ENCODE measurements at places on chromosomes 5 and 9.
A peak's percentile ranks its signal among the peaks of the same experiment; 100 is the strongest.

DNA sequence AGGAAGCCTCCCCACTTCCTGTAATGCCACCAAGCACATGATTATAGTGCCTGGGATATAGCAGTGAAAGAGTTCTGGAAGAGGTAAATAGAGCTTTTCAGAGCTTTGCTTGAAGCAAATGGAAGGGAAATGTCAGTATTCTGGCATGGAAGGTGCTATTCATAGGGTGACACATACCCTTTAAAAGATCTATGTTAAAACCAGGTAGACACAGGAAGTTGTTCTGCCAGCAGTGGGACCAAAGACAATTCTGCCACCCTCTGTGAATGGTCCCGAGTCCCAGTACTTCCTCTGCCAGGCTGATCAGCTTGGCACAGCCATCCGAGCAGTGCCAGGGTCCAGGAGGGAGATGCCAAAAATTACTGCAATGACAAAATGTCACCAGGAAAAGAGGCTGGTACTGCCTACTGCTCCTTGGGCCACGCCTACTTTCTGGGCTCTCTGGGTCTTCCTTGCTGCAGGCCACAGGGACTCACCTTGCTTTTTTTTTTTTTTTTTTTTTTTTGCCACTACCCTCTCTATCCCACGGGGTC is 26.7 kb downstream of the GARNL3 start:
- no peak for DNase-seq

- no peak for DNase-seq
Observed at GRCh38 chr5:1762883-1763547, 36.6 kb downstream of the MRPL36 start.

GRCh38 chr9:37302277-37302676 is 120.2 kb upstream of the GRHPR start:
- DNase-seq, result peak; percentile 61

DNA sequence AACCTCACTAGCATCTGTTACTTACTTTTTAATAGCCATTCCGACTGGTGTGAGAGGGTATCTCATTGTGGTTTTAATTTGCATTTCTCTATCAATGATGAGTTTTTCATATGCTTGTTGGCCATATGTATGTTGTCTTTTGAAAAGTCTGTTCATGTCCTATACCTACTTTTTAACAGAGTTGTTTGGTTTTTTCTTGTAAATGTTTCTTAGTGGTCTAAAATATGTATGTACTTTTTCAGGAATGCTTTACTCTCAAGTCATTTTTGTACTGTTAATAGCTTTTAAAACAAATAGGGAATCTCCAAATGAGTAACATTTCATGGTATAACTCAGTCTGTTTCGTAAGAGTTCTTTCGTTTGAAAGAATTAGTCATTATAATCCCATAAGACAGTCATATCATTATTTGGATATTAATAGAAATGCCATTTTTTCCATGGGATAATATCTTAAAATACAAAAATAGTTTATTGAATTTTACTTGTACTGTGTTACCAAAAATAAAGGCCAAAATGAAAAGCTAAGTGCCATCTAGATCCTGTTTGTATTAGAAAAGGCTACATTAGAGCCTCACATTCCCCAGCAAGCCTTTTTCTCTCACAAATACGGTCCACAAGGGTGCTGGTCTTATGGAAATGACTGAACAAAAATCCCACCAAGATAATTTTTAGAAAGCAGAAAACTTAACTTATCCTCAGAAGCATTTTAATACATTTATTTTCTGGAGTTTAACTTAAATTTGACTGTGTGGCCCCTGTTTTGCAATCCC is 247.7 kb downstream of the PJA2 start:
- no peak for DNase-seq

DNA sequence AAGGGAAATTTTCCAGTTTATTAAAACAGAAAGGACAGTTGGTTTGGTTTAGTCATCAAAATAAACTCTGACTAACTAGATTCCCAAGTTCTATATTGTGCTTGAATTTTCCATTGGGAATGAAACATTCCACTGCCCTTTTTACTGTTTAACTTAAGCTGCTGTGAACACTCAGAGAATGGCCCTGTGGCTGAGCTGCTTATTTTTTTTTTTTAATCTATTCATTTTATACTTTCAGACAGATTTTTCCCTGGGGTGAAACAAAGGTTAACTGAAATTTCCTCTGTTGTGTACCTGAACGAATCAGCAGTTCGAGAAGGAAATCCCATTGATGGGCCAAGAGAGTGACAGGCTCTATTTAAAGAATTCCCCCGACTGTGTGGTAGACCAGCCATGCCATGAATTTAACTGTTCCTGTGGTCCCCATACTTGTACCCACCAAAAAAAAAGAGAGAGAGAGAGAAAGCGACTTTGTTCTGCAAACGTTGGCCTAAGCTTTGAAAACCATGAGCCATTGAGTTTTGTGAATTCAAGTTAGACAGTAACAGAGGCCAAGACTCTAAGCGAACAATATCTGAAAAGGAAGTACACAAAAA is 138.7 kb upstream of the GRHPR start:
- no peak for DNase-seq

DNA sequence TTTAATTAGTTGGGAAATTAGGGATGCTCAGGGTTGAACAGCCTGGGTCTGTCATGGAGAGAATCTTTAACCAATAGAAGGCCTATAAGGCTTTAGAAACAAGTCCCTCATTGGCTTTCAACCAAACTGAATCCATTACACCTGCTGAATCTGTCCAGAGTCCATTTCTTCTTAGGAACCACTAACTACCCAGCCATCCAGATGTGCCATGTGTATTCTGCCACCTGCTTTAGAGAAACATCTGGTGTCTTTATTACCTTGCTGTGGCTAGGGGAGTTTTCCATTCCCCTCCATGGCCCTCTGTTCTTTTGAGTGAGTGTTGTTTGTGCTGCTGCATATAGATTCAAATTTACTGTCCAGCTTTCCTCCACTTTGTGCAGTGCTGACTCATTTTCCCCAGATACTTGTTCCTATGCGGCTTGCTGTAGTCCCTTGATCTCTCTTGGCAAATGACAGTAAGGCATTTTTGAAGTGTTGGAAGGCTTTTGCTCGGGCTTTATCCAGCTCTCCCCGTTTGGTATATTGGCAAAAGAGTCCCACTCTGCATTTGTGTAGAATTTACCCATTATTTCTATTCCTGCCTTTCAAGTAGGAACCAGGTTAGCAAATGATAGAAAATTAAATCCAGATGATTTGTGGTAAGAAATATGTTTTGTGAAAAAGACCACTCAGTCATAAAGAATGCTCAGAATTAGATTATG is 54.6 kb downstream of the NLN start:
- no peak for DNase-seq

GRCh38 chr5:169719360-169720314 is 82.6 kb downstream of the DOCK2 start:
- no peak for DNase-seq

DNA sequence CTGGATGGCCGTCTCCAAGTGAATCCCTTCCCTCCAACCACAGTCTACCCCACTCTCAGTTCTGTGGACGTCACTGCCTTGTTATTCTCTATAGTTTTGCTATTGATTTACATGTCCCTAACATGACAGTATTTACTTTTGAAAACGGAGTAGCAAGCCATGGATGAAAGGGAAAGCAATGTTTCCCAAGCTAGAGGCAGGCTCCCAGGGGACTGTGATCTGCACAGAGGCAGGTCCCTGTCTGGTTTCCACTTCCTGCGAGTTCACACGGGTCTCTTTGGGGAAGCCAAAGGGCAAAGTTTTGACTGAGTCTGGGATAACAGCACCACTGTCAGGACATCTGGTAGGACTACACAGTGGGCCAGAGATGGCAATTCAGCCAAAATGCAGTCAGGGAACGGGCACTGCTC is 12.7 kb downstream of the C9orf153 start:
- DNase-seq, result no peak

- DNase-seq, result no peak
Observed at GRCh38 chr9:110058304-110058953, 149.5 kb downstream of the C9orf152 start.

DNA sequence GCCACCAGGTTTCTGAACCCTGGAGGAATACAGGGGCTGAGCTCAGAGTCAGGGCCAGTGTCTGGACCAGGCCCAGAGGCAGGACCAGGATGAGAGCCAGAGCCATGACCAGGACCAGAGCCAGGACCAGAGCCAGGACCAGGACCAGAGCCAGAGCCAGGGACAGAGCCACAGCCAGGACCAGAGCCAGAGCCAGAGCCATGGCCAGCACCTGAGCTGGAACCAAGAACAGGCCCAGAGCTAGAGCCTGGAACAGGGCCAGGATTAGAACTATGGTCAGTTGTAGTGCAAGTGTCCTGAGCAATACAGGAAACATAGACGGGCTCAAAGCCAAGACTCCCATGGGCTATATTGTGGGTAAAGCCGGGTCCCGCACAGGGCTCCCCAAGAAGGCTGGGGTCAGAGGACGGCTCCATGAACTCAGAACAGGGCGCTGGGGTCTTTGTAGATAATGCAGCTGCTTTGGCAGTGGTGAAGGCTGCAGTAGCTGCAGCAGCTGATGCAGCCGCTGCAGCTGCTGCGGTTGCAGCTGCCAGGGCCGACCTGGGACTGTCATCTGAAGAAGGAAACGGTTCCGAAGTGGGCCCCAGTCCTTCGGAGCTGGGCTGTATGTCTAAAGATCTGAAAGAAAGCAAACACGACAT is 559 bp downstream of the SPAG8 start:
- no peak for DNase-seq

- no peak for DNase-seq
Observed at GRCh38 chr9:69028754-69029153, 6.8 kb upstream of the FXN start.

DNA sequence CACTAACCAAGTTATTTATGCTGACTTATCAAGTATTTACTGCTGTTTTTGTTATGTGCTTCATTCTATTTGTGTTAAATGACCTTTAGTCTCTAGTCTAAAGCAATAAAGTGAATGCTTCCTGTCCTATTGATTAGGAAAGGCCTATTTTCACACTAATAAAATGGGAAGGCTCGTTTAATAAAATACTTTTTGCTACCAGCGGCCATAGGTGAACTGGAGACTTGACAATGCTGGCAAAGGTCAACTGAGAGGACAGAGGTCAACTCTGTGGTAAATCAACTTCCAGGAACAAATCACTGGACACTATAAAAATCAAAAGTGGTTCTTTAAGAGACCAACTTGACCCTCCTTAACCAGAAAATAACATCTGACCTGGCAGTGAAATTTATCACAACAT is 634.3 kb downstream of the ISL1 start:
- no peak for DNase-seq

DNA sequence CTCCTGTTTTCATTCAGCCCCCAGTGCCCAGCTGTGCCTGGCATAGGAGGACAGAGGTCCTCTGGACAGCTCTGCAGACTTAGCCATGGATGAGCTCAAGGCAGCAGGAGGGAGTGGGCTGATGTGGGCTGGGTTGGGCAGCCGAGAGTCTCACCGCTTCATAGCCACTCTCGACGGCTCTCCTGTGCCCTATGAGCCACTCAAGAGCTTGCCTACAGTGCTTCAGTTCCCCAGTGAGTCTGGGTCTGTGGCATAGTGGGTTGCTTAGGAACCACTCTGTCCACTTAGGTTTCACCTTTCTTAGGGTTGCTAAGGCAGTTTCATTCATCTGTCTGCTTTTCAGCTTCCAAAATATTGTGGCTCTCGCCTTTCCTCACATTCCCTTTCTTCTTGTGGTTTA is 296.8 kb downstream of the ICE1 start:
- no peak for DNase-seq

- no peak for DNase-seq
Observed at GRCh38 chr5:463952-464351, 21.0 kb downstream of the EXOC3 start.

DNA sequence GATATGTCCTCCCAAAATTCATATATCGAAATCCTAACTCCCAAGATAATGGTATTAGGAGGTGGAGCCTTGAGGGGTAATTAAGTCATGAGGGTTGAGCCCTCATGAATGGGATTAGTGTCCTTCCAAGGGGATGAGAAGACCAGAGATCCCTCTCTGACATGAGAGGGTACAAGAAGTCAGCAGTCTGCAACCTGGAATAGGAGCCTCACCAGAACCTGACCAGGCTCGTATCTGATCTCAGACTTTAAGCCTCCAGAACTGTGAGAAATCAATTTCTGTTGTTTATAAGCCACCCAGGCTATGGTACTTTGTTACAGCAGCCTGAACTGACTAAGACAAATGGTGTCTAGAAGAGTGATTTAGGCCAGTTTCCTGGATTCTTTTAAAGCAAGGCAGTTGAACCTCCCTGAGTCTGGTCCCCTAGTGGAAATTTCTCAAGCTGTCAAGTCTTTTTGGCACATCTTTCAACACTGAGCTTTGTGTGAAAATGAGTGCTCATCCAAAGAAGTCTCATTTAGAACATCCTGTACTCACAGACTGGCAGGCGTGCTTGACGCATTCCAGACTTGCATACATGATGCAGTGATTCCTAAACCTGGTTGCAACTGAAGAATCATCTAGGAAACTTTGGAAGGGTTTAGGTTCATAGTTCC is 254.8 kb upstream of the PPP1R2B start:
- DNase-seq, result no peak

DNA sequence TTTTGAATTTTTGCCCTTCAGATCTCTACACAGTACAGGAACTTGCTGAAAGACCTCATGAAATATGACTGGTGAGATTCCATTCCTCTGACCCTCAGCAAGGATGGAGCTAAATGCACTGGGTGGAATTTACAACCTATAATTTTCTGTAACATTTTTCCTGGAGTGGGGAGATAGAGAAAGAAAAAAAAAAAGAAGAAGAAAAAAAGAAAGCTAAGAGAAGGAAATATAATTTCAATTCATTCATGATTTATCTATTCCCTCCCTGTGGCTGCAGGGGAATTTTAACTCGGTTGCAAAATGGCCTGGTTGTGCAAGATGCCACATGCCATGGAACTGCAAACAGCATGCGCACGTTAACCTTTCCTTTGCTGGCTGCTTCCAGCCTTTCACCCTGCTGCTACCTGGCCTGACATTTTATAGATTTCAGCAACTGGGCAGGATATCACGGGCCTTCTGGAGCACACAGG is 155.4 kb downstream of the FSTL4 start:
- DNase-seq, result no peak

GRCh38 chr5:111548348-111548950 is 36.1 kb upstream of the STARD4 start:
- no peak for DNase-seq
